Activated CD8-positive, alpha-beta memory T cell treated with anti-CD3 and anti-CD28 coated beads, Interleukin-2, amount 50 U/mL, for 4 hours (primary cell): ENCODE measurements at places on chromosomes 16 and 17.
A peak's percentile ranks its signal among the peaks of the same experiment; 100 is the strongest.

DNA sequence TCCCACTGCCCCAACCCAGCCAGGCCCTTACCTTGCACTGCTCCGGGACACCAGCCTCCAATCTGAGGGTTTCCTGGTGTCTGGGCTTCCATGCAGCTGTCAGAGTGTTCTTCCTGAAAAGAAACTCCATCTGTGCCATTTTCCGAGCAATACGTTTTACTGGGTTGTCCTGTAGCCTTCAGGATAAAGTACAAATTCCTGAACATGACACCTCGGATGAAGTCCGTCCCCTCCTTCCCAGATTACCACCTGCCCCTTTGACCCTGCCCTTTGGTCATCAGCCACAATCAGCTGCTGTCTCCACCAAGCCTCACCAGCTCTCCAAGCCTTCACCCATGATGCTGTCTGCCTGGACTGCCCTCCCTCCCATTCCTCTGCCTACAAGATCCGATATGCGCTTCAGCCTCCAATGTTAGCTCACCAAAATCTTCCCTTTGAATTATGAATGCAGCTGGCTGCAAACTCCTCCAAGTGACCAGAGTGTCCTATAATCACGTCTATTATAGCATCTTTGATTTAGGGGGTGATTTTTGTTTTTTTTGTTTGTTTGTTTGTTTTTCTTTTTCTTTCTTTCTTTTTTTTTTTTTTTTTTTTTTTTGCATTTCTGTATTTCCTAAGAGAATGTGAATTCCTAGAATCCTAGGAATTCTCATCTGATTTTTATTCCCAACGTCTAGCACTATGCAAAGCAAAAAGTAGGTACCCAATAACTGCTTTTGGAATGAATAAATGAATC is 60.6 kb upstream of the KIFC3 start:
- no peak for DNase-seq

GRCh38 chr17:2155573-2155972 is 100.7 kb downstream of the HIC1 start:
- no peak for DNase-seq

DNA sequence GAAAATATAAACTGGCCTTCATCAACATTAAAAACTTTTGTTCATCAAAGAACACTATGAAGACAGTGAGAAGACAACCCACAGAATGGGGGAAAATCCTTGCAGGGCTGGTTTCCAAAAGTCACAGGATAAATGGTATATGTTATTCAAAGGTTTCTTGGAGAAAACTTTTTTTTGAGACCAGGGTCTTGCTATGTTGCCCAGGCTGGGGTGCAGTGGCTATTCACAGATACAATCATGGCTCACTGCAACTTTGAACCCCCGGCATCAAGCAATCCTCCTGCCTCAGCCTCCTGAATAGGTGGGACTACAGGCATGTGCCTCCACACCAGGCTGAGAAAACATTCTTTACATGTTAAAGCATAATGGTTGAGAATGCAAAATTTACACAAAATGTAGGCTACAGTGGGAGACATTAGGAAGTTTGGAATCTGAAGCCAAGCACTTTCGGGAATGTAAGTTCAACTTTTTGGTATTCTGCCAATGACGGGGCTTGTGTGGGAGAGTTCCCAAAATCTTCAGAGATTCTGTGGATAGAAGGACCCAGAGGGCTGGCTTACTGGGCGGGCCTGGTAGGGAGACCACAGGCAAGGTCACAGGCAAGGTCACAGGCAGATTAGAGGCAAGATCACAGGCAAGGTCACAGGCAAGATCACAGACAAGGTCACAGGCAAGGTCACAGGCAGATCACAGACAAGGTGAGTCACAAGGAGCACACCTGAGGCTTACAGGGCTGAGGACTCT is 24.2 kb upstream of the ATP2A3 start:
- DNase-seq: no peak

DNA sequence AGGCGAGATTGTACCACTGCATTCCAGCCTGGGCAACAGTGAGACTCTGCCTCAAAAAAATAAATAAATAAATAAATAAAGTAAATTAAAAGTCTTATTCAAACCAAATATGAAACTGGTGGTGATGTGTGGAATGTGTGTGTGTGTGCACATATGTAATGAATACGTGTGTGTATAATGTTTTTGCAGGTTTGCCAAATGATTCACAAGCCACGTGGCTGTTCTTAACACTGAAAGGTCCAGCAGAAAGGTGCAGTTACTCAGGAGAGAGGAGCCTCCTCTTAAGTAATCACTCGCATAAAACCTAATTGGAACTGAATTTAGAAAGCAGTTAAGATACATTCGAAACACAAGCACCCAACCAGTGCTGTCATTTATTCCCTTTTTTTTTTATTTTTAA is 22.9 kb downstream of the GDE1 start:
- no peak for DNase-seq

DNA sequence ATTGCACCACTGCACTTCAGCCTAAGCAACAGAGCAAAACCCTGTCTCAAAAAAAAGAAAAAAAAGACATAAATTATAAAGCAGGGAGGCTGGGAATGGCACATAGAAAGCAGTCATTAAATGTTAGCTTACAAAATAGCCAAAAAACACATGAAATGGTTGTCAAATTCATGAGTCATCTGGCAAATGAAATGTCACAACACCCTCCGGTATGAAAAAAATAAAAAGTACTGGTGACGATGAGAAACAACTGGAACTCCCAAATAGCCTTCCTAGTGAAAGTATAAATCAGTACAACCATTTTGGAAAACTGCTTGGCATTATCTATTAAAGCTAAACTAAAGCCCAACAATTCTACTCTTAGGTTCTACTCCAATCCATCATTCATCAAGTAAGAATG is 3.5 kb upstream of the KATNB1 start:
- no peak for DNase-seq

DNA sequence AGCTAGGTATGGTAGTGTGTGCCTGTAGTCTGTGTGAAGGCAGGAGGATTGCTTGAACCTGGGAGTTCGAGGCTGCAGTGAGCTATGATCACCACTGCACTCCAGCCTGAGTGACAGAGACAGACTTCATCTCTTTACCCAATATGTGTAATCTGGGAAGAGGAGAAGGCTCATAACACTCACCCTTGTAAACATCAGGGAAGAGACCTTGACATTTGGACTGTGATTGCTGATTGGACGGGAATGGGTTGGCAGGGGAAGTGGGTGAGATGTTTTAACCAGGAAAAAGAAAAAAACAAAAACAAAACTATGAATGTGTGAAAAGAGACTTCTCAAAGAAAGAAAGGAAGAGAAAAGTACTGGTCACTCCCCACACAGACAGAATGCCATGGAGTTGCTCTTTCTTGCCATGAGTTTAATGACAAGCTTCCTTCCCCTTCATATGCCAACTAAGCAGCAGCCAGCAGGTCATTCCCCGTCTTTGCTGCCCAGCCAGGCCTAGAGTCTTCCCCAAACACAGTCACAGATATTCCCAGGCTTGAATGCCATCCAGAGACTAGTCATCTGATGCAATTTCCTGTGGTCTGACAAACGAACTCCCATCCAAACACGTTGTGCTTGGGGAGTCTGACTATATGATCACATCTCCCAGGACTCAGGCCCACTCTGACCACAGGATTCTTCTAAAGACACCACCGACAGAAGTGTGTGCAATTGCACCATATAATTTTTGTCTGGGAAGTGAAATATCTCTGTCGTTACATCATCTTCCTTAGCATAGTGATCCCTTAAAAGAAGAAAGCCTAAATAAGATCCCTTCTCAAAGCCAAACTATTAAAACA is 3.6 kb upstream of the XAF1 start:
- no peak for DNase-seq

DNA sequence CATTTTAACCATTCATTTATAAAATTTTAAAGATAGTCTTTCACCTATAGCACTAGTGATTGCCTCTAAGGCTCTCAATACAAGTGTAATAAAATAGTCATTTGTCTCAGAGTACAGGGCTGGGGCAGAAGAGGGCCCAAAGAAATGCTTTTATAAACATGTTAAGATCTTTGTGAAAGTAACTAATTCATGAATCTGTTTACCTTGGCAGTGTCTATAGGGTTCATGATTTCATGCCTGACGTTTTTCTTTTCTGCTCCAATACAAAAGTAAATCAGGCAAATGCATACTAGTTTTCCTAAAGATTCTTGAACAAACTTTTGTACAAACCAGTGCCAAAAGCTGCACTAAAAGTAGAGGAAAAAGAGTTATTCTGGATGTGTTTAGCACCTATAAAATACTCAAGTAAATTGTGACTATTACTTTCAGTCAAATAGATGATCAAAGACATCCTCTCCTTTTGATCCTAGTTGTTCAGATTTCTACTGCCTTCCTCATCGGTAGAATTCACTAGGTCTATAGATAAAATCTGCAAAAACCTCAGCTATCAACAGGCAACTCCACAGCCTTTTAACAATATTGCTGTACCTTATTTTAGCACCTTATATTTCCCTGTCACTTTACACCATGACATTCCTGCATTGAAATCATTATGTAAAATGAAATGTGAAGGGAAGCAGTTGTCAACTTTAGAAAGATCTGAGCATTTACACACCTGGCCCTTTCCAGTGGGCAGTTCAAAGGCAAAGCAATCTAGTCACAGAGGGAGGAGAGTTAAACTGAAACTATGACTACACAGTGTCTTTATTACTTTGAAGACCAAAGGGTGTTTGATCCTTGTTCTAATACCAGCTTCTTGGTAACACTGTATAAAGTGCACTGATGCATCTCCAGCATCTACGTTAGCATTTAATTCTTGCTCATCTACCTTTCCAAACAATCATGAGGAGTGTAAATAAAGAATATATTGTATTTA is 100.0 kb upstream of the MED13 start:
- DNase-seq: no peak

DNA sequence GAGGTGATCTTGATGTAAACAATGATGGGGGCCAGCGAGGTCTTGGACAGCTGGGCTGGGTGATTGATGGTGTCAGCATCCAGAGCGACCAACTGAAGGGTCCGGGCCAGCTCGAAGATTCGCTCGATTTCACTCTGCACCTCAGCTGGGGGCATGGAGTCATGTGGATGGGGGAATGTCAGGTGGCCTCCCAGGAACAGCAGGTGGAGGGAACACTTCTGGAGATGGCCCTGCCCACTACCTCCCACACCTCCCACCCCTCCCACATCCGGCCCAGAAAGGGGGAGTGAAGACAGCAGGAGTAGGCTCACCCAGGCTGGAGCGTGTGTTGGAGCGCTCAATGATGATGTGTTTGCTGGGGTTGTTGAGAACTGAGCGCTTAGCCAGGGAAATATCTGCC is 13.7 kb downstream of the CACNB1 start:
- DNase-seq: no peak

- DNase-seq: peak; percentile 17
Observed at GRCh38 chr16:2001456-2002355, 7.9 kb downstream of the ZNF598 start.
